Stimulated activated naive CD4-positive, alpha-beta T cell treated with Interleukin-2 at 50 U/mL for 16 hours (primary cell): ENCODE measurements at places on chromosomes 7 and 10.

- DNase-seq: peak; percentile 78
These were observed 22.7 kb upstream of the KCNK18 start for GRCh38 chr10:117174439-117175214.

- no peak for DNase-seq
These were observed 1404.2 kb upstream of the CELF2 start for GRCh38 chr10:9613338-9614075.

DNA sequence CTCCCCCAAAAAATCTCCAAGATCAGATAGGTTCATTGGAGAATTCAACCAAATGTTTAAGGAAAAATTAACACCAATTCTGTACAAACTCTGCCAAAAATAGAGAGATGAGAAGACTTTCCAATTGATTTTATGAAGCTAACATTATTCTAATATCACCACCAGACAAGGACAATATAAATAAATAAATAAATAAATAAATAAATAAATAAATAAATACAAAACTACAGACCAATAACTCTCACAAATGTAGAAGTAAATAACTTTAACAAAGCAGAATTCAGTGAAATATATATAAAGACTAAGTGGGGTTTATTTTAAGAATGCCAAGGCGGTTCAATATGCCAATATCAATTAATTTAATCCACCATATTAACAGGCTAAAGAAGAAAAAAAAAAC is 425.9 kb upstream of the GHITM start:
- no peak for DNase-seq

DNA sequence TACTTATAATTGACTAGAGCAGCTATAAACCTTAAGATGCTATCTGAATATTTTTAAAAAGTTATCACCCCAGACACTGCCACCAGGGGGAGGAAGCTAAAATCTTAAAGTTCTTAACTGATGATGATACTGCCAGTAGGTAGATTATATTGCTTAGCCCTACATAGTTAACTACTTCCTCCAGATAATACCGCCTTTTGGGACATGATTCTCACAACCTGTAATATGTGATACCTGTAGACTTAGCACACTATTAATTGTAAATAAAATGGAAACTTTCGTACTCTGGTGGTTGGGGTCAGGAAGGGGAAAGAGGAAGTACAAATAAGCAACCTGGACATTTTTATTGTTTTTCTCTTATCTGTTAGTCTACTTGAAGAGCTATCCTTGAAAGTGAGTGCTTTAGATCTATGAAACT is 268.9 kb downstream of the ADK start:
- peak; percentile 4 for DNase-seq

DNA sequence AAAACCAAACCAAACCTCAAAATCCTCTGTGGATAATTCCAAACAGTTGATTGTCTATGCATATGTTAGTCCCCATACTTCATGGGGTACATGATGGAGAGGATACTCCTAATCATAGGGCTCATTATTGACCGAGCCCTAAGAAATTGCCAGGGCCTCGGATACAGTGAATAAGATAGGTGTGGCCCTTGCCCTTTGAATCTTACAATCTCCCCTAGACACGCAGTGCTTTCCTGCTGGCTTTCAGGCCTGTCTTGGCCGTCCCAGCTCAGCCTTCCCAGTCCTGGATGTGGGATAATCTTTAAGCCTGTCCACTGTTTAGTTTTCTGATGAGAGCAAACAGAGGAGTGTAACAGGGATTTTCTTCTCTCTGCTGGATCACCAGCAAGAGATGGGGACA is 161.8 kb downstream of the TMEM178B start:
- DNase-seq: no peak
